ENCODE measurements at places on chromosomes 6 and 20.

- DNase-seq, result no peak
Observed at GRCh38 chr6:118542184-118542952, 5.7 kb upstream of the PLN start.

GRCh38 chr6:28897369-28897745 lies 26.4 kb downstream of the TRIM27 start:
- DNase-seq, result no peak

- DNase-seq, result no peak
Observed at GRCh38 chr20:11143481-11143880, 469.7 kb upstream of the JAG1 start.

GRCh38 chr6:122491919-122492555 lies 20.4 kb upstream of the SERINC1 start:
- peak; percentile 37 for DNase-seq

GRCh38 chr6:26012061-26012460 lies 49.5 kb downstream of the TRIM38 start:
- no peak for DNase-seq

- no peak for DNase-seq
Observed at GRCh38 chr20:3730803-3731672, 1.4 kb upstream of the HSPA12B start.

- no peak for DNase-seq
Observed at GRCh38 chr6:146923205-146923833, 280.9 kb upstream of the STXBP5 start.
